Kasumi-1 (cell line): ENCODE measurements at places on chromosomes 11 and 22.

GRCh38 chr11:130609121-130610035, 160.9 kb downstream of the ADAMTS15 start:
- DNase-seq: no peak

DNA sequence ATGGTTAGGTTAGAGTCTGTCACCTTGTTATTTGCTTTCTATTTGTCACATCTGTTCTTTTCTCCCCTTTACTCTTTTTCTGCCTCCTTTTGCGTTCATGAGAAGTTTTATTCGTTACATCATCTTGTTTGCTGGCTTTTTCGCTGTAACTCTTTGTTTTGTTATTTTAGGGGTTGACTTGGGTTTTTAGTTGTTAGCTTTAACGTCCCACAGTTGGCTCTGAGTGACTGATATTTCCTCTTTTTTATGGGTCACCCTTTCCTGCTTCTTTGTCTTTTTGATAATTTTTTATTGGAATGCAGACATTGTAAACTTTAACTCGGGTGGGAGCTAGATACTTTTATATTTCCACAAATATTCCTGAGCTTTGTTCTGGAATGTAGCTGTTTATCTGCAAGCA, 13.3 kb upstream of the TNNT3 start:
- peak; percentile 25 for DNase-seq

DNA sequence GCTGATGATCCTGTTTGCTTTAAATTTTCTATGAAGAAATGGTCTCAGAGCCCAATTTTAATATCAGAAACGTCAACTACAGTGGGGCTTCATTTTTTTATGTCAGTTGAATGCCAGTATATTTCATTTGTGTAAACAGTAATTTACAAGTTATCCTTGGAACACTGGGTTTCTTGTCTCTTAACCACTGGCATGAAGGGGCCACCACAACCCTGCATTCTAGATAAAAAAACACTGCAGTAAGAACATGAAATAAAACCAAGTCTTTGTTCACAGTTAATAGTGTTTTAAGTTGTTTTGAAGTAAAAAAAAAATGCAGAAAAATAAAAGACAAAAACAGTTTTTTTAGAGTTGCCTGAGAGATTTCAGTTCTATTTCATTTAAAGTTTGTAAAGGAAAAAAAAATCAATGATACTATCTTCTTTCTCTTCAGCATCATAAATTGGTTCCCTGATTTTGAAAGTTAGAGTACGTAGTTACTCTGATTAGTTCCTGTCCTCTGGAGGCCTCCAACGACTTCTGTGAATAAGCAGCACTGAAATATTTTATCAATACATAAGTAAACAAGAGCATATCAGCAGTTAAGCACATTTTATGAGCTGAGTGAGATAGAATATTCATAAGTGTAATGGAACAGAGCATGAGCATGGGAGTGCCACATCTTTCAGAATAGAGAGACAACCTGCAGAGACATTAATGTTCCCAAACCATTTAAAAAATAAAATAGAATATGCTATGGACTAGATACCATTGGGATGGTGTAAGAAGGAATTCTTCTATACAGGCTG, 7.8 kb upstream of the DDI1 start:
- no peak for DNase-seq

- DNase-seq: no peak
Measured at GRCh38 chr11:93081694-93082093, 112.2 kb downstream of the MTNR1B start.

- peak; percentile 35 for DNase-seq
Measured at GRCh38 chr22:19761725-19762567, 1.4 kb downstream of the TBX1 start.
